ENCODE measurements at places on chromosomes 1 and 21.

DNA sequence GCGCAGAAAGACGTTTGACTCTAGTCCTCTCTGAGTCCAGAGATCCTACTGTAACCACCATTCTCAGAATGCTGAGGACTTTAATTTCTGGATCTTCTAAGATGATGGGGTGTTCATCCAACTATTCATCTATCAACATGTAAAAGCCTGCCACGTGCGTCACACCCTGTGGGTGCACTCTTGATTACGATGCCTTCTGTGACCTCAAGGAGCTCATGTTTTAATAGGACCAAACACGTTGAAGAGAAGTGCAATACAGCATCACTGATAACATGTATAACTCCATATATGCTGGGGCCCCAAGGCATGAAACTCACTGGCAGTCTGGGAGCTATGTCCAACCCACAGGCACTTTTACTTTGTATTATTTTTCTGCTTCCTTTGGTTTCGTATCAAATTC, 19.0 kb downstream of the KIAA0040 start:
- DNase-seq: no peak

- DNase-seq: no peak
Observed at GRCh38 chr21:45306832-45307571, 19.3 kb upstream of the POFUT2 start.

- no peak for DNase-seq
Observed at GRCh38 chr1:67921725-67922489, 88.6 kb upstream of the GNG12 start.

DNA sequence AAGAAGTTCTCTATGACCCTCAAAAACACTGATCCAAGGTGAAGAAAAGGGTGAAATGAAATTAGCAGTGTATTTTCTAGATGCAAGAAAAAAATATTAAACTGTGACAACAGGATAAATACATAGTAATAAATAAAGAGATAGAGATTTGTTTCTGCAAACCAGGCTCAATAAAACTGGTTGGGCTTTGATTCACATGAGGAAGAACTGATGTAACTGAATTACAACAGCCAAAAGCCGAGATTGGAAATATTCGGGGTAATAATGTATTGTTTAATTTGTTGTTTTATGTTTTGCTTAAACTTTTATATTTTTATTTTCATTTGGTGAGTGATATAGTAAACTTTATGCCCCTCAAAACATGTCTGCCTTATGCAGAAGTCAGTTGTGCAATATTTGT, 285.0 kb downstream of the BRINP3 start:
- no peak for DNase-seq

GRCh38 chr1:173134029-173134428, 73.1 kb downstream of the TNFSF4 start:
- no peak for DNase-seq

GRCh38 chr1:185767508-185768120, 33.4 kb downstream of the HMCN1 start:
- DNase-seq: no peak
